M059J (cell line): ENCODE measurements at places on chromosomes 1 and 21. TPM values are rescaled to one million over a fixed set of nuclear protein-coding genes. Genes with fewer than 3 reads are reported as not detected.
A peak's percentile ranks its signal among the peaks of the same experiment; 100 is the strongest.

Gene OR14K1
- not detected in 2 replicates for total RNA-seq

Gene OVAAL
- total RNA-seq, result 0.05 and 0.79 TPM in 2 replicates

Gene TFF1
- total RNA-seq, result not detected in 2 replicates

Gene NR5A2
- 0.10 and 0.47 TPM in 2 replicates for total RNA-seq

DNA sequence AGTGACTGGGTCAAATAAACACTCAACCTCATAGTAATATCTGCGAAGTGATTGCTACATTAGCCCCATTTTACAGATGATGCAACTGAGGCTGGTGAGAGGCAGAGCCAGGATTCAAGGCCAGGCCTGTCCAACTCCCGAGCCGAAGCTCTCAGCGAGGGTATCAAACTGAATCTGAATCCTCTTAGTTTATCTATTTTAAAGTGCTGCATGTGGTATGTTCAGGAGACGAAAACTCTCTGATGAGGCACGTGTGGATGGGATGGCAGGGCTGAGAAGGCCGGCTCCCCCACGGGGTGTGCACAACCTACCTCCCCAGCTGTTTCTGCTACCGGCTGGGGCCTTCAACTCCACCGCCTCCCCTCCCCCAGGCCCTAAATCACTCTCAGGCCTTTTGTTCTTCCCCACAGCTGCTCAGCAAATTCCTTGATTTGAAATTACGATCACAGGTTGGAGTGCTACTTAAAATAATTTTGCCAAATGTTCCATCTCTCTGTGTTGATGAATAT, 171.8 kb downstream of the TOMM20 start:
- peak; percentile 21 for DNase-seq

- DNase-seq, result peak; percentile 53
Measured at GRCh38 chr1:34740161-34740868, 14.5 kb upstream of the GJB5 start.

DNA sequence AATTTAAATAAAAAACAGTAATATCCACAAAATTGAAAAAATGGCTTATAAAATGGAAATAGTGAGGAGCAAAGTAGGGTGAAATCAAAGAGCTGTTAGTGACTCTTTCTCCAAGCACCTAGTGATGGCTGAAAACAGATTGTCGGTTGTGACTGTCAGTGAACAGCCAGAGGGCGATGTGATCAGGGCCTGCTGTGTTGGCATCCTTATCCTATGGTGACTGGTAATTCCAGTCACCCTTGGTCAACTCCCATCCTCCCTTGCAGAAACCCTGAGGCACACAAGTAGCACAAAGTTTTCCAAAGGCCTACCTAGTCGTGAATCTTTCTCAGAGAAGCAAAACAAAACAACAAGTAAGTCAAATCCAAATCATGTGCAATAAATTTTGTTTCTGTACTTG, 599.8 kb upstream of the CXADR start:
- peak; percentile 37 for DNase-seq

GRCh38 chr1:229042482-229042881, 228.4 kb upstream of the RAB4A start:
- DNase-seq, result no peak

DNA sequence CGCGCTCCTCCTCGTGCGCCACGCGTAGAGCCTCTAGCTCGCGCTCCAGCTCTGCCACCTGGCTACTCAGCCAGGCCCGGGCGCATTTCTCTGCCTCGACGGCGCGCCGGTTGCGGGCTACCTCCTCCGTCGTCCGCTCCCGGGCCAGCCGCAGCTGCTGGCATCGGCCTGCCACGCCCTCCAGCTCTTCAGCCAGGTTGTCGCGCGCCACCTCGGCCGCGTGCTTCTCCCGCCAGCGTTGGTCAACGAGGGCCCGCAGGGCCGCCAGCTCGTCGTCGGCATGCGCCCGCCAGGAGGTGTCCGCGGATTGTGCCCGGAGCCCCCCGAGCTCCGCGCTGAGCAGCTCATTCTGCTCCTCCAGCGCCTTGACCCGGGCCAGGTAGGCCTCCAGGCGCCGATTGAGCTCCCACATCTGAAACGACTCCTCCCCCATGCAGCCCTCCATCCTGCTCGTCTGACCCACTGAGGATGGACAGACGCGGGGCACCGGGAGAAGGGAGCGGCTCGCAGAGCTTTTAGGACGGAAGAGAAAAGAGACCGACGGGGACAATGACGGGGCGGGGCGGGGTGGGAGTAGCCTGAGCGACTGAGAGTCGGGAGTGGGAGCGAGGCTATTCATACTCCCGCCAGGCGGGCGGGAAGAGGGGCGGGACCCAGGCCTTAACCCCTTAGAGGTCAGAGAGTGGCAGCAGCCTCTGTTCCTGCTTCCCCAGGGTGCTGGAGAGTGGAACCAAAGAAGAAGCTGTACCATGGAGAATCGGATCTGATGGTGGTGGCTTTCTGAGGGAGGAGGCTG, at the start of gene NES:
Gene NES, minus strand, starts transcription at position 588 of the 796 bp plus-strand sequence. Its CDS starts 143 bp downstream, at position 445.
- no peak for DNase-seq

DNA sequence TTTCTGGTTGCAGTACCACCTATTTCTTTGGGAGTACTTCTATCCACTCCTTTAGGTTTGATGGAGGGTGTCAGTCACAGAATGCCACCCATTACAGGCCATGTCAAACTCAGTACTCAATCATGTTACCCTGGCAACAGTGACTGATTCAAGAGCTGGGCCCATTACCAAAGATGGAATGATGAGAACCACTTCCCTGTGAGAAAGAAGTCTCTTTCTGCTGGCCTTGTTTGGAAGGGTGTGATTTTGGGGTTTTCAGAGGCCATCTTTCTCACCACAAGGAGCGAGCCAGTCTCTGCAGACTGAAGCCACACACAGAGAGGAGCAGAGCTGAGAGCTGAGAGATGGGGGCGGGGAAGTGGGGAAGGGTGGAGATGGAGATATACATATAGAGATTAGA, 13.9 kb upstream of the STUM start:
- no peak for DNase-seq

DNA sequence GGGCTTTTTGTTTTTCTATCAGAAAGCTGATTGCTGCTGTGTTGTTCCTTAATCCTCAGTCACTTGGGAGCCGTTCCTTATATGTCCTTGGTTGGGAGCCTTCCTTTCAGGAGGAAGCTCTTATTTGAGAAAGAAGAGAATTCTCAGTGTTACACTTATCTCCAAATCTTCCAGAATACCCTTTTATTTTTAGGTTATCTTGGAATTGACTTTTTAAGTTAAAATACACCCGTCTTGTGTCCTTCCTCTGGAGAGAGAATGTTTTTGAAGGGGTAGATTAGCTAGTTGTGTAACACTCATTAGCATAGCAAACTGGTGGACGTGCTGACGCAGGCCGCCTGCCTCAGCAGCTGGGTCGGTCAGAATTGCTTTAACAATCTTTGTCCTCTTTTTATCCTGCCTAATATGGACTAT, 42.1 kb downstream of the LRRC8B start:
- no peak for DNase-seq

DNA sequence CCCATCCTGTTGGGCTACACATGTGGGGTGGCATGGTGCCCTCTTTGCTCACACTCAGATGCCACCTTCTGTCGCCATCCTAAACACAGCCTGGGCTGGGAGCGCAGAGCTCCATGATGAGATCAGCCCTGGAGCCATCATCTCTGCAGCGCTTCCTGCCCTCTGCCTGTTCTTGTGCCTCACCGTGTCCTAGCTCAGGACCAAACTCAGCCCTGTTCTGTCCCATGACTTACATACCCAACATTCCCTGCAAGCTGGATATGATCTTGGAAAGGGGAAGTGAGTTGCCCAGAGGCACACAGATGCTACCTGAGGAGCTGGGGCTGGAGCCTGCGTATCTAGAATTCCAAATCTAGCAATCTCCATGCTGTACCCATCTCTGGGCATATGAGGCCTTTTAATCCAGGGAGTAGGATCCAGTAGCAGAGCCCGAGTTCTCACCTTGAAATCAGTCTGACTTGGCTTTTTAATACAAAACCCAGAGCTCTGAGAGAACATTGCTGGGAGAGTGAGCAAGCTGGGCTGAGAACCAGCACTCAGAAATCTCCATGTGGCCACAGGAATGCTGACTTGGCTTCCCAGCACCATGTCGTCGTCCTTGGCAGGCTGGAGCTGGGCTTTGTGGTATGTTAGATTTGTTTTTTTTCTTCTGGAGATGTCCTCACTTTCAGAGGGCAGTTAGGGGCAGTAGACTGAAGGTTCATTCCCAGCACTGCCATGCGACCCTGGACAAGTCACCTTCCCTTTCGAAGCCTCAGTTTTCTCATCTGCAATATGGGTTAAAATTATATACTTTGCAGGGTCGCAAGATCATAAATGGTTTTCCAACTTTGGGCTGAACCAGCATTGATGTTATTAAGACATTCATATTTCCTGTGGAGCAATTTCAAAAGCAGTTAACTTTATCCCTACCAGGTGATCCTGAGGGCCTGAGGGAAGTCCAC, 2.6 kb downstream of the ALPL start:
- peak; percentile 91 for DNase-seq

DNA sequence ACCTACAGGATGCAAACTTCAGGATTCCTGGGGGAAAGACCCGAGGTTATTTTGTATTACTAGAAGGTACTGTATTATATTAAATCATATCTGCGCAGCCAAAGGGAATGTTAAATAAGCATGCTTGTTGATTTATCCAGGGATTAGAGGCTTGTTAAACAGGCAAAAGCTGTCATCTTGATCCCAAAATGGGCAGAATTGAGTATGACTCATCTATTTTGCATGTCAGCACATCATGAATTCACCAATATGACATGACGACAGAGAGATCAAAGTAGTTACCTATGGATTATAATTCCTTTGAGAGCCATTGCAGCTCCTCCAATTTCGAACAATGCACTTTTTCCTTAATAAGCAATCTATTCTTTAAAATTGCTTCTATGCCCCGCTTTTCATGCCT, 66.1 kb downstream of the TBX15 start:
- no peak for DNase-seq

- peak; percentile 27 for DNase-seq
Measured at GRCh38 chr1:11873395-11874257, 14.9 kb upstream of the NPPB start.

DNA sequence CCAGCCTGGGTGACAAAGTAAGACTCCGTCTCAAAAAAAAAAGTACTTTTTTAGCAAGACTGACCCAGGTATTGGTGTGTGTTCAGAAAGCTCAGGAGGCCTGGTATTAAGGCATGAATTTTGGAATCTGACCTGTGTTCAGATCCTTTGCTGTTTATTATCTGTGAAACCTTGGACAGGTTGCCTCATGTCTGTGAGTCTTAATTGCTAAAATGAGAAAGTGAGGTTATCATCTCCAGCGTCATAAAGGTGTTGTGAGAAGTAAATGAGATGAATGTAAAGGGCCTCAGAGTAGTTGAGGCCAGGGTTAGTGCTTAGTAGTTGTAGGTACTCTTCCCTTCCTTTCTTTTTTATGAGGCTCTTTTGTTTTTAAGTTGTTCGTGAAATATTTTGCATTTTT, 2.8 kb downstream of the C1orf50 start:
- DNase-seq, result no peak

GRCh38 chr1:43274804-43275180, 5.0 kb downstream of the TMEM125 start:
- no peak for DNase-seq

DNA sequence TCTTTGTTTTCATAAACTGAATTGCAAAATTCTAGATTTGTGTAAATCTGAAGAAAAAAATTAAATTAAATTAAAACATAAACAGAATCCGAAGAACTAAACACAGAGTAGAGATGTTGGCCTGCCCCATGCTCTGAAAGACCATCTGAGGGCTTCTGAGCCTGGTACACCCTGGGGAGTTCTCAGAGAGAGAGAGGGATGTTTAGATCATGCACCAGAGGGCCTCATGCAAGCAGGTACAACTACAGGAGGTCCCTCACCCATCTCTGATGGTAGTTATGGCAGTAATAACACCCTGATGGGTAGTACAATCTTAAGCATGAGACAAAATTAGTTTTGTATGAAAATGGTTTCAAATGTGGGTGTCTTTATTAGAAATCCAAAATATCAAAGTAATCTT, 127.7 kb downstream of the TGFB2 start:
- no peak for DNase-seq

DNA sequence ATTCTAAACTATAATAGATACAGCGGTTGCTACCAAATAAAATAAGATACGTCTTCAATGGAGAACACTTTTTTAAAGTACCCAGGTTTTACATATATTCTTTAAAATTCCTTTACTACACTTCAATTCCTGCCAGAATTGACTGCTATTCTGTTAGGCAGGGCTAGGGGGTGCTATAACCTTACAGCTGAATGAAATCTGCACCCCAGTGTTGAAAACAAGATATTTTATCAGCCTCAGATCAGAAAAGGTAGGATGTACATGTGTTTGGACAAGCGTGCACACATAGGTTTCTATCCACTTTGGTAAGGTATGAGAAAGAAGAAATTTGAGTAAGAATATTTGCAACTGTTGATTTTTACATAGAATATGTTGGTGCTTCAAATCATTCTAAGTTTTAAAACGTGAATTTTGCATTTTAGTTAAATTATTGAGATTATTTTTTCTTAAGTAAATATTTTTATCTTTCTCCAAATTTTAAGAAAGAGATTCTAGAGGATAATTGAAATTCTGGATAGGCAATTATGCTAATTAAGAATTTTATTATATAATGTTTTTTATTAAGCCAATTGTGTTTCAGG, 490.8 kb upstream of the ADGRL4 start:
- peak; percentile 14 for DNase-seq

- peak; percentile 38 for DNase-seq
Measured at GRCh38 chr1:53385276-53386225, 57.7 kb upstream of the LRP8 start.

GRCh38 chr1:9280015-9280860, 12.5 kb upstream of the SPSB1 start:
- peak; percentile 95 for DNase-seq

- no peak for DNase-seq
Measured at GRCh38 chr1:92886886-92887419, 55.1 kb downstream of the RPL5 start.

GRCh38 chr1:14611792-14612191, 13.3 kb downstream of the KAZN start:
- DNase-seq, result no peak

DNA sequence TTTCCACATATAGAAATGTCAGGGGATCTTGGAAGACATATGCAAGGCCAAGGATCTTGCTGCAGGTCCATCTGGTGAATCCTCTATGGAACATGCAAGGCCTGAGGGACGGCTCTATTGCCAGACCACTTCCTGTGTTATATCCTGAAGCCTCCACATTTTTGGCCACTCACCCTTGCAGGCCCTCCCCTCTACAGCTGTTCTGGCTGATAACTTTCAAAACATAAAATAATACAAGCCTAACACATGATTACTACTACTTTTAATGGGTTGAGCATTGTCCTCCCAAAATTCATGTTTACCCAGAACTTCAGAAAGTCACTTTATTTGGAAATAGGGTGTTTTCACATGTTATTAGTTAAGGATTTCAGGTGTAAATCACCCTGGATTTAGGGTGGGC, 18.5 kb upstream of the LYPLAL1 start:
- no peak for DNase-seq

DNA sequence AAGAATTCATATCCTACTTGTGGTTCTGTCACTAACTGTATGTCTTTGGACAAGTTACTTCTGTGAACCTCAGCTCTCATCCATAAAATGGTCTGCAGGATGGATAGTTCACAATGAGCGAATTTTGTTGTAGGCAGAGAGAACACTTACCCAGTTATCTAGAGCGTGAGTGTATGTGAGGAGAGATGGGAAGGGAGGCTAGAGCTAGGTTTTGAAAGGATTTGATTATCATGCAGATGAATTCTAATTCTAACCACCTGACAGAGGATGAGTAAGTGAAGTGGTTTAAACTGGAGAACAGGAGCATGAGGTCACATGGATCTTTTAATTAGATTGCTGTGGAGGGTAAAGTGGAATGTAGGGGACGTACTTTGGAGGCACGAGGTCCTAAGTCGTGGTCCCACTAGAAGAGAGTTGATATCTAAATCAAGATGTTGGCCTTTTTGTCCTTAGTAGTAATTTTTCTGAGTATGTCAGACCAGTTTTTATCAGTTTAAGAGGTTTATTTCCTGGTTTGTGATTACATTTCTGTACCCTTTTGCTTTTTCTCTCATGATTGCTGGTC, 5.0 kb downstream of the SUCO start:
- peak; percentile 74 for DNase-seq
